GF-D8 (cell line): ENCODE measurements at places on chromosomes 12 and 14.

GRCh38 chr14:73283608-73284379 is 46.5 kb downstream of the PAPLN start:
- DNase-seq = no peak

GRCh38 chr14:22303589-22304195 is 285.3 kb downstream of the DAD1 start:
- no peak for DNase-seq

- no peak for DNase-seq
Measured at GRCh38 chr12:692274-692673, 29.0 kb upstream of the NINJ2 start.

DNA sequence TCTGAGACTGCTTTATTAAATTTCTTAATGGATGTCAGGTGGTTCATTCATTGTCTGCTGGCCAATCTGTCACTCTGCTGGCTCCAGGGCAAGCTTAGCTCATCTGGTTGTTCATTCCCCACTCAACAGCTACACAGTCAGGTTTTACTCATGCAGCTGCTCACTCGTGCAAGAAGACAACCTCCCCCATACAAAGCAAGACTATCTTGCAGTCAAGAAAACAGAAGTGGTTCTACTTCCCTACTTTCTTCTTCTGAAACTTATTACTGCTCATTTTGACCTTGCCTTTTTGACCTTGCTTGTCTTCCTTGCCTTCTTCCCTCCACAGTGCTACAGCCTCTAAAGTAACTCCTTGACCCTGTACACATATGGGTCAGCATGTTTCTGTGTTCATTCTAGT is 277.9 kb downstream of the SSPN start:
- peak; percentile 60 for DNase-seq

- no peak for DNase-seq
Measured at GRCh38 chr14:73620268-73620667, 8.0 kb downstream of the ACOT6 start.

DNA sequence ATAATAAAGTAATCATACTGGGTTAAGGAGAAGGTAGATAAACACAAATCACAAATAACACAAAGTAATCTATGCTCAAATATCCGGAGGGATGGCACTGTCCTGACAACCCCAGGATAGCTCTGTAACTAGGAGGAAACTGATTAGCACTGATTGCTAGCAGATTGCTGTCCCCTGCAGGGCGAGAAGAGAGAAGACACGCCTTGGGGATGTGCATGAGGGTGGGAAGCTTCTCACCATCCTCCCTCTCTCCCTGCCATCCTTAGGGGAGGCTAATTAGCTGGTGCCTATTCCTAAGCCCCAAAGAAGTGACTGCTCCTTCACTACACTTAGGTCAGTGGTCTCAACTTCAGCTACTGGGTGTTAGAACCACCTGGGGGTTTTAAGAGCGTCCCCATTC is 27.0 kb upstream of the TMEM260 start:
- no peak for DNase-seq

GRCh38 chr14:55416866-55417265 is 5.2 kb upstream of the ATG14 start:
- no peak for DNase-seq

DNA sequence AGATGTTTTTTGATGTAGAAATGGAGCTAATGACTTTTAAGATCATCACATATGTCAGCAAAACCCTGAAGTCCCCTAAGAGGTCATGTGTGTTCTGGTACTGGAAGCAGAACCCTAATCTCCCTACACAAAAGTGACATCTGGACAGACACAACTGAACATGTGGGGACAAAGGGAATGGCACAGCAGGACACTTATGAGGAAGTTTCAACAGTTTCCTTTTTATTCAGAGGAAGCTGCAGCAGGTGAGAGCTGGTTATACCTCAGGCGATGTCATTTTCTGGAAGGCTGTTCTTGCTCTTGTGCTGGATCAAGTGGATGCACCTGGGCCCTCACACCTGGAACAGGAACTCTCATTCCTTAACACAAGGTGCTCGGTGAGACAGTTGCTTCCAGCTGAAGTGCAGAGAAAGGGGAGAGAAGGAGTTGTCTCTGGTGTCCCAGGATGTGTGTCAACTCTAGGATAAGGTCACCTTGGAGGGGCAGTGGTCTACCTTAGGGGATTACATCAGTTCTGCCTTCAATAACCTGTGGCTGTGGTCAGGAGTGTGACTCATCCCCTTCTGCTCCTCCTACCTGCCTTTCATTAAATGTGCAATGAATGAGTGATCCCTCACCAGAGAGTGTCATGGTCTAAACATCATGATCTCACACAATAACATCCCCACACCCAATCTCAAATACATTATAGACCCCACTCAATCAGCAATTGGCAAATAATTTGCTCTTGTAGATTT is 463.4 kb downstream of the TMEM121 start:
- peak; percentile 16 for DNase-seq

DNA sequence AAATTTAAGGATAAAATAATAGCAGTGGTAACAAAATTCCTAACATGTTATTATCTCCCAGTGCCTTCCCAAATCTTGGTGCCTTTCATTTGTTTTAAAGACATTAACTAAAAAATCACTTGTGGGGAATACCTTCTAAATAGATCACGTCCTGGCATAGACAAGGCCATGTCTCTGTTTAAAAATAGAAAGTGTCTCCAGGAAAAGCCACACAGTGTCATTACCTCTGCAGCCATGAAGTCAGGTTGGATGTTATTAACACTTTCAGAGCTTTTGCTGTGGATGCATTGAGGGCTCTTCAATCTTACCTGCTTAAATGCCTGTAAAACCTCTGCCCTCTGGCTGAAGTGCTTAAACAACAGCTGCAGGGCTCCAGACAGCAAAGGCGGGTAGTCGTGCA is 211.1 kb downstream of the ITPR2 start:
- DNase-seq = no peak

GRCh38 chr12:49189731-49190716 is 1.1 kb upstream of the TUBA1A start:
- no peak for DNase-seq

DNA sequence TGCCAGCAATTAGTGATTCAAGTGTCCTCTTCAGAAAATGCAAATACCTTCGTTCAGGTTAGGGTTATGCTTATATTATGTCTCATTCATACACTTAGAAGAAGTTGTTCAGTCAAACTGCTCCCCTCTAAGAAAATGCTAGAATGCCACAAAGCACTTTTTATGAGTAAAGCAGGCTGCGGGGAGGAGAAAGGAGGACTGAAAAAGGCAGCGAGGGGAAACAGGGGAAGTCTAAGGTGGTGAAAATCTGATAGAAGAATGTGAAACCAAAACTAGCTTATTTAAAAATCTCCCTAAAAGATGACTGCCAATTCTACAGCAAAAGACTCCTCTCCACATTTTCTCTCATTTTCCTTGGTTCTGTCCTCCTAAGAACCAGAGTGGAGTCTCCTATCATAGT is 70.1 kb downstream of the PRKD1 start:
- no peak for DNase-seq

GRCh38 chr12:108337235-108338223 is 1.6 kb downstream of the CMKLR1 start:
- DNase-seq = no peak

DNA sequence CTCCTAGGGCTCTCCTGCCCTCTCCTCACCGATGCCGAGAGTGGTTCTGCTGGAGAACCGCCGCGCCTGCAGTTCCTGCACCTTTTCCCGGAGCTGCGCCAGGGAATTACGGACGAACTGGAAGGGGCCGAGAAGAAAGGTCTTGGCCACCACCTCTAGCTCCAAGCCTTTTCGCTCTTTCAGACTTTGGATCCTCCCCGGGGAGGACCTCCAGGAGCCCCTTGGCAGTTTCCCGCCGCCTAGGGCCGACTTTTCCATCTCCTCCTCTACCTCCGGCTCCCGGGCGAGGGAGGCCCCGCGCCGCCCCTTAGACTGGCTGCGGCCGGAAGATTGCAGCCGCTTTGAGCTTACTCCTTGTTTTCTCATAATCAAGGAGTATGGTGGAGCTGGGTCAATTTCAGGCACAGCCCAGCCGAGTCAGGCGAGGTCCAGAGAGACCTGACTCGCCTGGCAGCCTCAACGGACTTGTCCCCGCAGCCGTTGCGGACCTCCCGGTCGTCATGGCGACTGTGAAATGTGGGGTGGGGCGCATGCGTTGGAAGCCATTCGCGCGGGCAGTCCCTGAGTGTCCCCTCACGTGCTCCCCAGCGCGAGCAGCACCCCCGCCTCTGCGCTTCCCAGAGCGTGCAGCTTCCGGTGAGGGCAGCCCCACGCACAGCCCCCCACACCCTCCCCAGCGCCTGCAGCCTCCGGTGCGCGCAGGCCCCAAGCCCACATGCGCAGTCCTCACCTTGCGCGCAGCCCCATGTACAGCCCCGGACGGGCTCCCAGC is at the start of gene DPY19L2:
TSS of gene DPY19L2 (minus strand) at position 466 of the 772 bp plus-strand sequence. CDS start at position 366, 100 bp downstream.
- DNase-seq = no peak

GRCh38 chr12:48787791-48788523 is 932 bp downstream of the ADCY6 start:
- no peak for DNase-seq

DNA sequence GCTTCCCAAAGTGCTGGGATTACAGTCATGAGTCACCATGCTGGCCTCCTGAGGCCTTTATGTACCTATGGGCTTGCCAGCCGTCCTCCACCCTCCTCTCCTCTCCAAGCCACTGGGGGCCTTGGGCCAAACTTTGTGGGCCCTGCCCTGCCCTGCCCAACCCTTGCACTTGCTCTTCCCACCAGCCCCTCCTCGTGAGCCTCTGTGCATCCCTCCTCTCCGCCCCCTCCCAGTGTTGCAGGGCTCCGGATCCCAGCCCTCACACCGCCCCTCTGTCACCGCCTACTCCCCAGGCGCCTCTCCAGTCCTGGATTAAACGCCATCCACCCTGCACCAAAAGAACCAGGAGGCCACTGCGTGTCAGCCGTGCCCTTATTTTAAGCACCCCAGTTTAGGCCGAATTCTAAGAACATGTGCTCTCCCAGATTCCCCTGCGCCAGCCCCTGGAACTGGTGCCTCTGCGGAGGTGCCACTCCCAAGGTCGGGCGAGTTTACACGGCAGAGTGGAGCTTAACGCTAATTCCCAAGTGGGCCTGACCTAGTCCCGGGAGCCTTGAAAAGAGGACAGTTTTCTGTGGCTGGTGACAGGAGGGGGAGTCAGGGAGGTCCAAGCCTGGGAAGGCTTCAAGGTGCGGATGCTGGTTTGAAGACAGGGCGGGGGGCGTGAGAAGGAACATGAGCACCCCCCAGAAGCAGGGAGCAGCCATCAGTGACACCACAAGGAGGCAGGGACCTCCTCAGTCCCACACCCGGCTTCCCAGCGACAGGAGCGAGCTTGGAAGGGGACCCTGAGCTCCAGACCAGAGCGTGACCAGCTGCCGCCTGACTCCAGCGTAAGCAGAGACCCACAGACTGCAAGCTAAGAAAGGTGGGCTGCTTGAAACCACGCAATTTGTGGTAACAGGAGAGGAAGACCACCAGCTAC is 21.2 kb upstream of the CDCA4 start:
- DNase-seq = no peak

- DNase-seq = no peak
Measured at GRCh38 chr12:122184517-122184916, 1.6 kb downstream of the LRRC43 start.
